HFFc6 (cell line): ENCODE measurements at places on chromosomes 3 and 15. TPM values are rescaled to one million over a fixed set of nuclear protein-coding genes. Genes with fewer than 3 reads are reported as not detected.
A peak's percentile ranks its signal among the peaks of the same experiment; 100 is the strongest.

The EPHA3 gene
- 0.07 TPM in 1 of 3 replicates, not detected in the others for total RNA-seq

The PLXNB1 gene
- 11.1 to 17.3 TPM (median 12.0 TPM) in 3 replicates for total RNA-seq

The THAP10 gene
- 4.8 to 5.9 TPM (median 5.8 TPM) in 3 replicates for total RNA-seq

GRCh38 chr3:57709559-57709958, 16.7 kb upstream of the DENND6A start:
- DNase-seq = no peak

DNA sequence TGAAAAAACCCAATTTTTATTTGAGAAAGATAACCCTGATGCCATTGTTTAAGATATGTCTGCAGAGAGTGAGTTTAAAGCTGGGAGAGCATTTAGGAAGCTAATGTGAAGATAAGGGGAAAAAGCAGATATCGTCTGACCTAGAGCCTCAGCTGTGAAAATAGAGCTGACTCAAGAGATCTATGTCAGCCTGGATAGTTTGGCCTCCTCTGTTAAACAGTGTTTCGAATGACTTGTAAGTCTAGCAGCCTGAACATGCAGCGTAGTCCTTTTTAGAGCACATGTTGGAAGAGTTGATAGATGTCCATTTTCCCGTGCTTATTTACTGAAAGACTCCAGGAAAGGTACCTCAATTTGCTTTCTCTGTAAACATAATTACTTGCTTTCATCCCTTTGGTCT, 48.1 kb downstream of the ALCAM start:
- no peak for DNase-seq

DNA sequence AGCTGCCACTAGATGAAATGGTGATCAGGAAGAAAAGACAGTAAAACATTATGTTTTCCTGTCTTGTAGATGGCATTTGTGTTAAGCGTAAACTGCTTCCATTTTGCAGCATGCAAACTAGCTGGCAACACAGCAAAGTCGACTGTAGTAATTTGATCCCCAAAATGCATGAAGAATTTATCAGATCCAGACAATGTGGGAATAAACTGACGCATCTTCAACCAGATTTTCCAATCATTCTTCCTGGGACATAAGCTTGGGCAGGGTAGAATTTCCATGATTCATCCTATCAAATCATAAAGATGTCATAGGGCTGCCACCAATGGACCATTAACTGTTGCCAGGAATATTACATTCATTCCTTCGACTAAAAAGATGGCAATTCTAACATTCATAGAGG, 260.3 kb downstream of the ERC2 start:
- DNase-seq = no peak

GRCh38 chr3:107220538-107220937, 156.7 kb upstream of the CCDC54 start:
- no peak for DNase-seq

GRCh38 chr15:85837011-85837433, 42.3 kb upstream of the KLHL25 start:
- no peak for DNase-seq

- peak; percentile 17 for DNase-seq
Observed at GRCh38 chr15:96293441-96293840, 37.1 kb upstream of the NR2F2 start.

DNA sequence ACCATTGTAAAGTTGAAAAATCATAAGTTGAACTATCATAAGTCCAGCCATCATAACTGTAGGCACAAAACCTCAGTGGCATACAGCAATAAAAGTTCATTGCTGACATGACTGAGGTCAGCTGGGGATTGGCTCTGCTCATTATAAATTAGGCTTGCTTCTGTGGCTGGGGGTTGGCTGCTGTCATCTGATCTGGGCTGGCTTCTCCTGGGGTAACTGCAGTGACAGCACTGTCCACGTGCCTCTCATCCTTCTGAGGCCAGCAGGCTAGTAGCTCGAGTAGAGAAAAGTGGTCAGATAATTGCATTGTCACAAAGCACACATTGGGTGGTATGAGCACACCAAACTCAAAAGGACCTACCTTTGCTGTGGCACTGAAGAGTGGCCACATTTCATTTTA, 31.3 kb downstream of the CMTM7 start:
- no peak for DNase-seq

- DNase-seq = no peak
Observed at GRCh38 chr3:16313886-16314645, 49.1 kb downstream of the OXNAD1 start.

- no peak for DNase-seq
Observed at GRCh38 chr3:153001210-153002078, 160.6 kb upstream of the RAP2B start.
